ENCODE measurements at places on chromosomes 6 and 20.
A peak's percentile ranks its signal among the peaks of the same experiment; 100 is the strongest.

DNA sequence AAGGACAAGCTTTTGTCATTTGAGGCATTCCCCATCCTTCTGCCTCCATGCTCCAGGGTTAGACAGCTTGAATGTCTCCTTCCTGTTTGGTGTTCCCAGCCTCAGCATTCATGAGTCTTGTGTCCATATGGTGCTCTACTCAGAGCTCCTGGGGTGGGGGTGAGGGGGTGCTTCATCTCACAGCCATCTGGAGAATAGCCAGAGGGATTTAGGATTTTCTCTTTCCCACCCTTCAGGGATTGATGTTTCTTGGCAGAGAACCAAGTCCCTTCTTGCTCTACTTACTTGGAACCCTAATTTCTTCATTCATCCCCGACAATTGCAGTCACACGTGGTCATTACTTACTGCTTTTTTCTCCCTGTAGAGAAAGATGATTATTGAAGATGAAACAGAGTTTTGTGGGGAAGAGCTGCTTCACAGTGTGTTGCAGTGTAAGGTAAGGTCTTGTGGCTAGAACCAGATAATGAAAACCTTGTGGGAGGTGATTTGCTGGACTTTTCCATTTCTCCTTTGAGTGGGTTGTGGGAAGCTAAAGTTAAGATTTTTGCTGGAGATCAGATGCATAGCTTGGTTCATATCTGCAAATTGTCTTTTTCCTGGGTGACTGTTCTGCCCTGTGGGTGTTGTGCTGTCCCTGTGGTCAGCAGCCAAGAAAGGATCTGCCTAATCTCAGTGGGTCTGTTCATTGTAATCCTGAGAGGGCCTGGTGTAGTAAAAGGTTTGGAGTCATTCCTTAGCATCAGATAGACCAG, 18.6 kb downstream of the CMTR1 start:
- no peak for DNase-seq

DNA sequence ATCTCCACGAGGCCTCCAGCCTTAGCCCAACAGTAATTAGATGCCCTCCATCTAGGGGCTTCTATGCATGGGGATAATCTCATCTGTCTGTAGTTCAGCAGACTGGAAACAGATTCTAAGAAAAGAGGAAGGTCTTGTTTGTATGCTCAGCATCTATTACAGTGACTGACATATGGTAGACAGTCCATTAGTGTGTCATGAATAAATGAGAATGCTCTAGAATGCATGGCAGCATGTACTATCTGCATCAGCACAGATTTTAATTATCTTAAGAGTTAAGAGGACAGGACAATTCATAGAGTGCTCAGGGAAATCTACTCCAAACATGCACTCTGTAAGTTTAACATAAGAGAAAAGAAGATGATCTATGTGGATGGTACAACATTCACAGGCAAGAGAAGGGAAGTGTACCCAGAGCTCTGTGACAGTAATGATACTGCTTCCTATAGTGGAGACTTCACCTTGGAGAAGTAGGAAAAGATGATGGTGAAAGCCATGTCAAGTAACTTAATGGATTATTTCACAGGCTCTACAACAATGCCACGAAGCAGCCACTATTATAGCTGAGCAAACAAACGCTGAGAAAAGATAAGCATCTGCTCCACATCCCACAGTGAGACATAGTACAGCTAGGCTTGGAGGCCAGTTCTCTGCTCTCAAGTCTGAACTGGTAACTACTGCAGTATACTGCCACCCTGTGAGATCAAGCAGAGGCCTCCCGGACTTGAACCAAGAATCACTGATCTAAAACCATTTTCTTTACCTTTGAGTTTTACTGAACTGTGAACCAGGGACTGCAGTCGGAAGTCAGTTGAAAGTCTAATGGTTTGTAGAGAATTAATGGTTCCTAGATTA, 309.2 kb upstream of the SPTLC3 start:
- DNase-seq: no peak

DNA sequence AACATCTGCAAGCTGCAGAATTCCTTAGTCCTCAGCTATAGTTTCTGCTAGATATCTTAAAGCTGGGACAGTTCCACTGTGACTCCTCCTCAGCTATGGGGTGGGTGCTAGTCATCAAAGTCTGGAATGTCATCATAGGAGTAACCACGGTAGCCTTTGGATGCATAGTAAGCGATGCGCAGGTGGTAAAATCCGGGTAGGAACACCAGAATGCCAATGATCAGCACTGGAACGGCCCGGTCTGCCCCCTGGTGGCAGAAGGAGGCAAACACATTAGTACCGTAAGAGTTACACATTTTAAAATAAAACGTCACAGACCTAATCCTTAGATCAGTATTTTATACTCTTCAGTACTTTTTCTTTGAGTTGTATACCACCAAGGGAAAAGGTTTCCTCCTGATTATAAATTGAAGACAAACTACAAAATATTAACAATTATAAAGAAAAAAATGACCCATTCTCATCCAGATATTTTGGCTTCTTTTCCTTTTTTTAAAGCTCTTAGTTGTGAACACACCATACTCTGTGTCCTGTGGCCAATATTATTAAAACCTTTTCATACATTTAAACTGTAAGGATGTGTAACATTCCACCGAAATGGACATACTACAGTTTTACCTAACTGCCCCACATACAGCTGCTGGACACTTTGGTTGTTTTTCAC, 18.9 kb downstream of the PCNA start:
- no peak for DNase-seq

DNA sequence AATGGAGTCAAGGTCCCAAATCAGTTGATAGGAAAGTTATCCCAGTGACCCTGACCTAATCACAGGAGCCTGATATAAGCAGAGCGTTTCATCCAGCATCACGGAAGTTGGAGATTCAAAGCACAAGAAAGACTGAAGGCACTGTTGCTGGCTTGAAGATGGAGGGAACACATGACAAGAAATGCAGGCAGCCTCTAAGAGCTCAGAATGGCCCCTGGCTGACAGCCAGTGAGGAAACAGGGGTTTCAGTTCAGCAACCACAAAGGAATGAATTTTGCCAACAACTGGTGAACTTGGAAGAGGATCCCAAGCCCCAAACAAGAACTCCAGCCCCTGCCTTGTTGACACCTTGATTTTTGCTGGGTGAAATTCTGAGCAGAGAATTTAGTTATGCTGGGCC, 778.5 kb downstream of the MAFB start:
- DNase-seq: no peak

DNA sequence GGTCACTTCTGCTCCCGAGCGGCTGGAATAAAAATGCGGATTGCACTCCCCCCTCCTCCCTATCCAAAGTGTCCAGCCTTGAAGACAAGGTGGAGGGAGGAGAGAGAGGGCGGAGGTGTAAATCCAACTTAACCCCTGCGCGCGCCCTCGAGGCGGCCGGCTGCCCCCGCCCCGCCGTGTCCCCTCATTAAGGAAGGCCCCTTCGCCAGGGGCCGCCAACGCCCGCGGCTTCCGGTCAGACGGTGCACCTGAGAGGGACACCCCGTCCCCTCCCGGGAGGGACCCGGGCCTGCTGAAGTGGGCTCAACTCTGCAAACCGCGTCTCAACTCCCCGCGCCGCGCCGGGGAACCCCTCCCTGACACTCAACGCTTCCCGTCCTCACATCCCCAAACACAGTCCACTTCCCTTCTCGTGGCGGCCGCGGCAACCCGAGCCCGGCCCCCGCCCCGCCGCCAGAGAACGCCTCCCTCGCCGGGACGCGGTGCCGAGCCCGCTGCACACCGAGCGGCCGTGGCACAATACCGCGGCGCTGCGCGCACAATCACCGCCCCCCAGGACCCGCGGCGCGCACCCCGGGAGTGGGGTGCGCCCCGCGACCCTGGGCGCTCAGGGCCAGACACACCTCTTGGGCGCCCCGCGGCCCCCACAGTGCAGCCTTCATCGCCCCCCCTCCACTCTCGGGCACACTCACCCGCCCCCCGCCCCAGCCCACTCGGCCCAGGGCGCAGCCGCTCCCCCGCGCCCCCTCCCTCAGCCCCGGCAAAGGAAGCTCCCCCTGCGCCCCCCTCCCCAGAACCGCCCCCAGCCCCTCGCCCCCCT, 102.5 kb downstream of the NOL4L start:
- DNase-seq: no peak

DNA sequence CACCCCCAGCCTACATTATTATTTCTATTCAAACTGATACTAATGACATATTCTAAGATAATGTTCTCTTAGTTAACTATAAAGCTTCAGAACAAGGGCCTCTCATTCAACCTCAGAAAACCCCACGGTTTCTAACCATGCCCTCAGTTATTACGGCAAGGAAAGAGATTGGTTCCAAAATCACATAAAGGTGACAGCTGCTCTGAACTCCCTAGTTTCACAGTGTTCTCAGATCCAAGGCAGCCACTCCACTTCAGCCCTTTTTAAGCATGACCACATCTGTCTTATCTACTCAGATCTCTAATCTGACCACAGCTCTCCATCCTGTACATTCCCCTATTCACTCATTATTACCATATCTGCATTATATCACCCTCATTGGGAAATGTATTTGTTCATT, 98.8 kb upstream of the CEP85L start:
- no peak for DNase-seq

- DNase-seq: peak; percentile 85
Observed at GRCh38 chr6:137705160-137706082, 161.6 kb upstream of the TNFAIP3 start.

DNA sequence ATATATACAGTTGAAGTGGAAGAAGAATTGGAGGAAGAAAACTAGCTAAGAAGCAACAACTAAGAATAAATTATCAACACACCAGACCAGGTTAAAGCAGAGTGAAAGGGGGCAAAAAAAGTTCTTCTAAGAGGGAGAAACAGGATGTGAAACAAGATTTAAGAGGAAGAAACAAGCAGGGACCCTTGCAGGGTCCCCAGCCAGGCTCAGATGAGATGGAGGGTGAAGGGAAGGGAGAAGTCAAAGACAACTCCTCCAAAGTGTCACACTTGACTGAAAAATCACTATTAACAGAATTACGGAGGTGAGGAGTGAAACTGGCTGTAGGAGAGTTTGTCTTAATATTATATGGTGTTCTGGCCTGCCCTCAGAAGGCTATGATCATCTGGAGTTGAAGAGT, 65.4 kb downstream of the MTFR2 start:
- DNase-seq: no peak

- no peak for DNase-seq
Observed at GRCh38 chr20:40811660-40812414, 122.8 kb upstream of the MAFB start.

DNA sequence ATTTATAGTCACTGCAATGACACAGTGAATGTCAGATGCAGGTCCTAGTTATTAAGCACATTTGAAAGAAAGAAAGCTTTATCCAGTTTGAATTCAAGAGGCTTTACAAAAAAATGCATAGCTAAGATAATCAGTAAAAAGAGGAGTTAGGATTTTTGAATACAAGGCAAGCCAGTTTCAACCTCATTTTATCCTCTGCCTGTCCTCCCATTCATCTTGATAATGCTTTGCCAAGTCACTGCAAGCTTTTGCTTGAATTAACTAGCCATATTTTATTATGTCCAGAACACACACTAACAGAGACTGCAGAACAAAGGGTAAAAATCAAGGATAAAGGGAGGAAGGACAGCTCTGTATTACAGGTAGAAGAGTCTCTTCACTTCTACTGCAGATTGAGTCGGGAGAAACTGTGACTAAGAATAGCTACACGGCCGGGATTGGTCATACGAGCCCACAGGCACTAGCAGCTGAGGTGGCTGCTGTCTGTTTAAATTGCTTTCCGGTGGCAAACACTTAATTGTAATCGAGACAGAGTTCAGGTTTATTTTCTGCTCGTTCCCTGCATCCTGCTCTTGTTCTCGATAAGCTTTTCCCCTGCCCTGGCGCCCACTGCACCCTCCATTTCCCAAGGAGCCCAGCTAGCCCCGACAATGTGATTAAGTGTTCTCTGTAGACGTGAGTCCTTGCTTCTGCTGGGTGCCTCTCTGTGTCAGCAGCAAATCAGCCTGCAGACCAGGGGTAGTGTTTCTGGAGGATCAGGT, 30.5 kb upstream of the AKAP12 start:
- no peak for DNase-seq

DNA sequence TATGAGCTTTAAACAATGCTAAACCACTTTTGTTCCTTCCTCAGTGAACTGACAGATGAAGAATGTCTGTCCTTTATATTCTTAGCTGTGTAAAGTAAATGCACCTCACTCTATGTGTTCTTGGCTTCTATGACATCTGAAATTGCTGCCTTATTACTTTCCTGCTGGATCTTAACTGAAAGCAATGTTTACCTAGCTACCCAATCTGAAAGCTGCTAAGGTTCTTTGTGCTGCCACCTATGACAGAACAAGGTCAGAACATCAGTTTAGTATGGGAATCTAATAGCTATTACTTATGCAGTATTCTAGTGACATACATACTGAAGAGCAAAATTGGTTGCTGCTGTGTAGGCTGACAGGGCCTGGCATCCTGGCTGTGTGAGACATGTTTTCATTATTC, 444.1 kb downstream of the KHDRBS2 start:
- no peak for DNase-seq

DNA sequence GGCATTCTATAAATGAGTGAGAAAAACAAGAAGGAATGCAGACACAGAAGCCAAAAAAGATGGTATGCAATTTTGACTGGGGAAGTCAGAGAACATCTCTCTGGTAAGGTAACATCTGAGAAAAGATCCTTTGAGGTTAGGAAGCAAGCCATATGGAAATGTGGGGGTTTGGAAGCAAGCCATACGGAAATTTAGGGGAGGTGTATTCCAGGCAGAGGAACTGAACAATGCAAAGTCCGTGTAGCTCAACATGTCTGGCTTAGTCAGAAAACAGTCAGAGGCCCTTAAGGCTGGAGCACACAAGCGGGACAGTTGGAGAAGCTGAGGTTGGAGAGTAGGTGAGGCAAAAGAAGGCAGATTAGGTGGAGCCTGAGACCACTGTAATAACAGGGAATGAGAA, 35.3 kb downstream of the RALGAPA2 start:
- no peak for DNase-seq

GRCh38 chr20:51460569-51461265, 81.8 kb downstream of the NFATC2 start:
- DNase-seq: no peak

- DNase-seq: no peak
Observed at GRCh38 chr6:49890988-49891387, 24.7 kb upstream of the CRISP1 start.

GRCh38 chr6:15299430-15300131, 53.7 kb downstream of the JARID2 start:
- peak; percentile 35 for DNase-seq

GRCh38 chr6:168990019-168990751, 263.5 kb downstream of the THBS2 start:
- no peak for DNase-seq
